Muscle of leg (tissue), 16 donors: ENCODE measurements at places on chromosomes 13 and 19. TPM values are rescaled to one million over a fixed set of nuclear protein-coding genes. Genes with fewer than 3 reads are reported as not detected.

The RNF17 gene
- 0.44 TPM for polyA plus RNA-seq

The CDX2 gene
- polyA plus RNA-seq: not detected

The CGB3 gene
- not detected for polyA plus RNA-seq

The ZNF506 gene
- polyA plus RNA-seq: 14.2 TPM
